Left renal cortex interstitium (tissue), 4 donors: ENCODE measurements at places on chromosomes 5 and 9. TPM values are rescaled to one million over a fixed set of nuclear protein-coding genes. Genes with fewer than 3 reads are reported as not detected.

The IL13 gene
- polyA plus RNA-seq = not detected

The TPRN gene
- polyA plus RNA-seq = 15.3 TPM

The SPINK7 gene
- not detected for polyA plus RNA-seq

The STOM gene
- 77.4 TPM for polyA plus RNA-seq

The NRARP gene
- 8.2 TPM for polyA plus RNA-seq

The ST6GALNAC6 gene
- 44.6 TPM for polyA plus RNA-seq

The PAPPA gene
- 8.7 TPM for polyA plus RNA-seq

The SPATA31A3 gene
- polyA plus RNA-seq = not detected

The PRR16 gene
- polyA plus RNA-seq = 1.8 TPM

The IQGAP2 gene
- 83.3 TPM for polyA plus RNA-seq

The SPTAN1 gene
- polyA plus RNA-seq = 434 TPM

The ECSCR gene
- 21.9 TPM for polyA plus RNA-seq

The OR13F1 gene
- polyA plus RNA-seq = not detected

The PCSK5 gene
- polyA plus RNA-seq = 21.1 TPM

The CSF1R gene
- 18.0 TPM for polyA plus RNA-seq

The TEX48 gene
- not detected for polyA plus RNA-seq

The LPCAT1 gene
- polyA plus RNA-seq = 40.6 TPM

The MLANA gene
- 0.64 TPM for polyA plus RNA-seq

The COMMD10 gene
- 61.3 TPM for polyA plus RNA-seq

The IRX1 gene
- 42.4 TPM for polyA plus RNA-seq

The S1PR3 gene
- 53.6 TPM for polyA plus RNA-seq

The NMUR2 gene
- polyA plus RNA-seq = 0.09 TPM

The UBAP2 gene
- 50.4 TPM for polyA plus RNA-seq

The TTC33 gene
- polyA plus RNA-seq = 31.5 TPM
